ENCODE measurements at places on chromosomes 16 and 17.

- DNase-seq: no peak
Measured at GRCh38 chr16:17282247-17282646, 188.5 kb downstream of the XYLT1 start.

DNA sequence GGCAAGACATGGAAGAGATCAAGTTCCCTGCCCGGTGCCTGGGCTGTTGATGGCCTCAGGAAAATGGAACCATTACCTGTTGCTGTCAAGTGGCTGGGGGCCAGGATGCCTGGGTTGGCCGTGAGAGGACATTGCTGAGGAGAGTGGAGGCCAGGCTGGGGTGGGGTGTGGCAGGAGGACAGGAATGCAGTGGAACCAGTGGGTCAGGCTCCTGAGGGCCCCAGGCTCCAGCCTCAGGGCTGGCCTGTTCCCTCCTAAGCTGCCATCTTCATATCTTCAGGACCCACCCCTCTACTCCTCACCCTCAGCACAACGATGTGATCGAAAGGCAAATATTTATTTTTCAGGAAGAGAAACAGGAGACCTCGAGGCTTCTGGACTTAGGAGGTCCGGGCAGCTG, 8.5 kb upstream of the YPEL3 start:
- DNase-seq: no peak

DNA sequence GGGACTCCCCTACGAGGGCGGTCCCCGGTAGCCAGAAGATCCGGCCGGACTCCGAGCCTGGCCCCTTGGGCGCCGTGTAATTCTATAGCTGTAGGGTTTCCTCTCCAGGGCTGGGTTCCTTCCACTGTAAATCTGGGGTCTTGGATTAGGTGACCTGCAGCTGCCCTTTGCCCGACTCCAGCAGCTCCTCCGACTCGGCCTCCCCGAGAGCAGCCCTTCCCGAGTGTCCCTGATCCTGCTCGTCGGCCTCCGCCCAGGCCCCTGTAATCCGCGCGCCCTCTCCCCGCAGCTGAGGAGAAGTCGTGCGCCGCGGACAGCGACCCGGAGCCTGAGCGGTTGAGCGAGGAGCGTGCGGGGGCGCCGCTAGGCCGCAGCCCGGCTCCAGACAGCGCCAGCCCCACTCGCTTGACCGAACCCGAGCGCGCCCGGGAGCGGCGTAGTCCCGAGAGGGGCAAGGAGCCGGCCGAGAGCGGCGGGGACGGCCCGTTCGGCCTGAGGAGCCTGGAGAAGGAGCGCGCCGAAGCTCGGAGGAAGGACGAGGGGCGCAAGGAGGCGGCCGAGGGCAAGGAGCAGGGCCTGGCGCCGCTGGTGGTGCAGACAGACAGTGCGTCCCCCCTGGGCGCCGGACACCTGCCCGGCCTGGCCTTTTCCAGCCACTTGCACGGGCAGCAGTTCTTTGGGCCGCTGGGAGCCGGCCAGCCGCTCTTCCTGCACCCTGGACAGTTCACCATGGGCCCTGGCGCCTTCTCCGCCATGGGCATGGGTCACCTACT, 5.5 kb downstream of the TBX2 start:
- no peak for DNase-seq

DNA sequence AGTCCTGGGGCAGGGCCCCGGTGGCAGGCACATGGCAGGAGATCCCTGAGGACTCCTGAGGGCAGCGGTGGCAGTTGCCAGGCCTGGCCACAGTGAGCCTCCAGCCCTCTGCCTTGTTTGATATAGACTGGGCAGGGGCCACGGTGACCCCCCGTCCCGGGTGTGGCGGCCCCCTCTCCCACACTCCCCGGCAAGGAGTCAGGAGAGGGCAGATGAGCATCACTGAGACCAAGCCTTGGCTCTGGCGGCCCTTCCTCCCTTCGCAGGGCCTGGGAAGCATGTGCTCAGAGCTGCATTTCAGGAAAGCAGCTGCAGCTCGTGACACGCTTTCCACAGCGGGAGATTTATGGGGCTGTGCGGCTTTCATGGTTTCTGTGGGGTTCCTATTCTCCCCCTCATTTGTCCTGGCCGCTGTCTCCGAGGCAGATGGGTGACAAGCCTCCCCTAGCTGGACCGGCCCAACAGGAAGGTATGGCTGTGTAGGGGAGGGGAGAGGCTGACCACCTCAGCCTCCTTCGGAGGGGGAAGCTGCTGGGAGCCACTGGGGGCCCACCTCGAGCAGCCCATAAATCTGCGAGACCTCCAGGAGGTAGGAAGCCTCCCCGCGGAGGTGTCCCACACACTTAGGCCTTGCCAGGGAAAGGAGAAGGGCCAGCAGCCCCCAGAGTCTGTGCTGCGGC, 211.4 kb downstream of the NTN1 start:
- DNase-seq: no peak

DNA sequence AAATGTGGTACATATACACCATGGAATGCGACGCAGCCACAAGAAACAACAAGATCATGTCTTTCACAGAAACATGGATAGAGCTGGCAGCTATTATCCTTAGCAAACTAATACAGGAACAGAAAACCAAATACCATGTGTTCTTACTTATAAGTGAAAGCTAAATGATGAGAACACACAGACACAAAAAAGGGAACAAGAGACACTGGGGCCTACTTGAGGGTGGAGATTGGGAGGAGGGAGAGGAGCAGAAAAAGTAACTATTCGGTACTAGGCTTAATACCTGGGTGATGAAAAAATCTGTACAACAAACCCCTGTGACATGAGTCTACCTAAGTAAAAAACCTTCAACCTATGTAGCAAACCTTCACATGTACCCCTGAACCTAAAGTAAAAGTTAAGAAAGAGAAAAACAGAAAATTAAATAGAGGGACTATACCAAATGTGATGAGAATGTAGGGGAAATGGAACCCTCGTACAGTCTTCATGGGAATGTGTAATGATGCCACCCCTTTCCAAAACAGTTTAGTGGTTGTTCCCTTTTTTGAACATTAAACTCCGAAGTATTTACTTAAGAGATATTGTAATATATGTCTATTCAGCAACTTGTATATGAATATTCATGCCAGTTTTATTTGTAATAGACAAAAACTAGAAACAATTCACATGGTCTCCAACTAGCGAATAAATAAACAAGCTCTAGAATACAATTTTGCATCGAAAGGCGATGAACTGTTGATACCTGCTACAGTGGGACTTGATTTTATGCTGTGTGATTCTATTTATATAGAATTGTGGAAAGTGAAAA, 33.9 kb downstream of the AHSP start:
- no peak for DNase-seq

GRCh38 chr16:75288181-75288580, 36.8 kb upstream of the BCAR1 start:
- DNase-seq: no peak

DNA sequence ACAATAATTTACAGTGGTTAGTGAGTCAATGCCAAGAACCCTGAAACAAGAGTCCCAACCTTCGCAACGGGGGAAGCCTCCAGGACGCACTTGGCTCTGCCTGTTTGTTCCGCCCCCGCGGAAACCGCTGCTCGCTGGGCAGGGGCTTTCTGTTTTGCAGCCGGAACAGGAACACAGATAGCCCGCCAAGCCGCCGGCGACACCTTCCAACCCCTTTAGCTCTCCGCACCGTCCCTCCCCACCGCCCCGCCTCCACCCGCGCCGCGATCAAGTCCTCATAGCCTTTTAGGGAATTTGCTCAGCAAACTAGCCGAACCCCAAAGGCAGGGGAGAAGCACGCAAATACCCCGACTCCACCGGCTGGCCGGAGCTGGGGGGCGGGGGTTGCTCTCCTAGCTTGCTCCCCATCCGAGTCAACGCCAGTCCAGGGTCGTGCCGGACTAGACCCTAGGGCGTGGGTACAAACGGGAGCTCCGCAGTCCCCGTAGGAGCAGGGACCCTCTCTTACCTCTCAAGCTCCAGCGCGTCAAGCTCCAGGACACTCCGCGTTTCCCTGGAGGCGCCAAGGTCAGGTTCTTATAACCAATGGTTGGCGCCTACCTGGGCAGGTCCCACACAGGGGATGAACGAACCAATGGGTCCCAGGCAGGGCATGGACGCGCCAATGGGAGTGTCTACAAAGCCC, at the start of gene SLFN13:
Gene SLFN13 (minus strand): TSS at position 553 of the 685 bp plus-strand sequence. CDS start 3,086 bp downstream, outside the sequence.
- DNase-seq: peak; percentile 91

- DNase-seq: no peak
Measured at GRCh38 chr16:75104836-75105235, 11.7 kb downstream of the LDHD start.

DNA sequence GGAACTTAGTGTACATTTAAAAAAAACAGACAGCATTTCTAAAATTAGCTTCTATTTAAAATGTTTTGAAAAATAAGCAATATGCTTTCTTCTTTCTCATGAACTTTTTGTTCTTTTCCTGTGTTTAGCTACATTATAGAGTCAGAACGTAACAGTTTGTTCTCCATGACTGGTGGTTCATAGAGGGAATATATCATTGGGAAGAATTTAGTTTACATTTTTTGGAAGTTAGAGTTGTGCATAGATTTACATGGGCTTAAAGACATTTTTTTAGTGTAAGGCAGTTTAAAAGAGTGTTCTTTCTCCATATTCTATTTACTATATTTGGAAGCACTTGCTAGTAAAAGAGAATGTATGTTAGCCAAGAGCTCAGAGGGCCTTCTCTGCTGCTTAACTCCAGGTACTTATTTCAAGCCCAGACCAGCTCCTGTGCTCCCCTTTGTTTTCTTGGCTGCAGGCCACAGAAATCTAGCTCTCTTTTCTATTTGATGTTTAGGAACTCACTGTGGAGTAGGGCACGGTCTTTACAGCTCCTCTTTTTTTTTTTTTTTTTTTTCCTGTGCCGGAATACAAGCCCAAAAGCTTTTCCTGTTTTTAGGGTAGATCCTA, 20.2 kb downstream of the AP2B1 start:
- DNase-seq: no peak

DNA sequence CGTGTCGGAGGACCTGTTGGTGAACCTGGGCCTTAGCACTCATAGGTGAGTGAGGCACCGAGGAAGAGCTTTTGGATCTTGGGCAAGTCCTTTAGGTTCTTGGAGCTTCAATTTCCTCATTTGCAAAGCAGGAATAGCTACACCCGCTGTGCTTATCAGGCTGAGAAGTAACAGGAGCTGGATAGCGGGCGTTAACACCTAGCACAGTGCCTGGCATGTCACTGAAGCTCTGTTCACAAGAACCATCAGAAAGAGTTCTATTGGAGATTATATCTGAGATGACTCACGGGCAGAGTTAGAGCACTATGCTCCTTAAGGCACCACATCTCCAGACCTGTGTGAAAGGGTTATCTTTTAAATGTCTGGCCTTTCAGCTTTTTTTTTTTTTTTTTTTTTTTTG, 12.8 kb downstream of the MEOX1 start:
- DNase-seq: no peak

GRCh38 chr17:63390090-63390489, 56.0 kb downstream of the CYB561 start:
- DNase-seq: no peak

GRCh38 chr17:34265711-34266110, 4.3 kb upstream of the CCL7 start:
- no peak for DNase-seq

DNA sequence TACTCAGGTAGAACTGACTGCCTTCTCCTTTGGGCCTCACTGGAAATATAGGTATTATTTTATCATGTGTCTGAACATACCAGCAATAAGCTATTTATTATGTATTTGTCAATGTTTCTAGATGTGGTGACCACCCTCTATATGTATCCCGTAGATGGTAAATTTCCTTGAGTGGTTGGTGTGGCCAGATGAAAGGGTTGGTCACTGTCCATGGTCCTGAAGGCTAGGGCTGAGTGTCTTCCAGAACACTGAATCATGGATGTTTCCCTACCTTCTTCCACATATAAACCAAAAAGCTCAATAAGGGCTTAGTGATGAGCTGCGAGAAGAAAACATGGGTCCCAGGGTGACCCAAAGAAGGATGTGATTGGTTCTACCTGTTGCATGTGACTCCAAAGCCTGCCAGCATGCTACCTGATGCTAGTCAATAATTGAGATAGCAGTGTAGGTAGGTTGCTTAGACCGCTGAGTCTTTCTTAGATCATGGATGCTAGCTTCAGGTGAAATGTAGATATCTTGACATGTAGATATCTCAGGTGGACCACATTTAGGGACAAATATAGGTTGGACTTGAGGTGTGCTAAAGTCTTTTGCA, 150.3 kb downstream of the ASIC2 start:
- DNase-seq: peak; percentile 47

DNA sequence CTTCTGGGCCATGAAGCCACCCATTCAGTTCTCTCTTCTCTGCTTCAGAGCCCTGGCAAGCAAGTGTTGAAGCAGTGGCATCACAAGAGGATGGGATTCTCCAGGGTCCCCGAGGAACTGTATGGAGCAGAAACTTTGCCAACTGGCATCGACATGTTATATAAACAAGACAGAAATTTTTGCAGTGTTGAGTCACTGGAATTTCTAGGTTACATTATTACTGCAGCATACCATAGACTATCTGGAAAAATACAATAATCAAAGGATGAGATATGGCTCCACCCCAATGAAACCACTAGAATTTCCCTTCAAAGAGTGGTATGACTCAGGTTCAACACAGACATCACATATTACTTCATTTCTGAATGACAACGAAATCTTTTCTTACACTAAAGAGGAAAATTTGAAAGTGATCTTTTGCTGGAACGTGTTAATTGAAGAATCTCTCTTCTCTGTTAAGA, 343.0 kb upstream of the DYNLRB2 start:
- no peak for DNase-seq
